ENCODE measurements at places on chromosomes 7 and 10.

- no peak for DNase-seq
These were observed 11.8 kb downstream of the RASGEF1A start for GRCh38 chr10:43254881-43255633.

GRCh38 chr7:77269360-77270093, 69.9 kb upstream of the FGL2 start:
- no peak for DNase-seq

GRCh38 chr10:113240736-113241135, 290.7 kb downstream of the TCF7L2 start:
- no peak for DNase-seq

DNA sequence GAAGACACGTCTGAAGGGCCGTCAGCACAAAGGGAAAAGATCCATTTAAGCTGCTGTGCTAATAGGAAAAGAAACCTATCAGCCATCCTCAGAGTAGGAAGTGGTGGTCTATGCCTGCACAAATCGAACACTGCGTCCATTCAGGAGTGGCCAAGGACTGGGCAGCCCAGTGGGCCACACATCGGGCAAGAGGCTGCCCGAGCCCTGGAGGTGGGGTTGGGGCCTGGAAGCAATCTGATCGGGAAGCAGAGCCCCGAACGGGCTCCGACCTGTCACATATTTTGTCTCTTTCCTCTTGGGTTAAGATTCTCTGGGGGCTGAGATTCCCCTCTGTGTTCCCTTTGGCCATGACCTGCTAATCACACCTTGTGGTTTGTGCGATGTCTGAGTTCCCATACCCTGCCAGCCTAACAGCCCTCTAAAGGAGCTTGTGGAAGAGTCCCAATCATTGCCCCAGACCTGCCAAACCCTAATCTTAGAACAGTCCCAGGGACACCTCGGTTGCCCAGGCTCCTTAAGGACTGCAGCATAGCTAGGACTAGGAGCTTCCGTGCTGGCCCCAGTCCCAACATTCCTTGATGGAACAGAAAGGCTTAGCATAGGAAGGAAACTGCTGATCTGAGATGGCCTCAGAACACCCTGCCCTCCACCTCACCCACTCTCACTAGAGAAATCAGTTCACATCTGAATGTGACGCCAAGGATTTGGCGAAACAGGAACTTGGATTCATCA, 77.9 kb upstream of the SAMD8 start:
- DNase-seq, result no peak

GRCh38 chr7:156985101-156985992, 25.1 kb downstream of the MNX1 start:
- no peak for DNase-seq
